Stimulated activated CD8-positive, alpha-beta memory T cell treated with anti-CD3 and anti-CD28 coated beads, Interleukin-7, amount 100 ng/mL, for 4 hours (primary cell): ENCODE measurements at places on chromosomes 5 and 9.

- no peak for DNase-seq
Observed at GRCh38 chr5:95715799-95716461, 15.2 kb upstream of the RHOBTB3 start.

DNA sequence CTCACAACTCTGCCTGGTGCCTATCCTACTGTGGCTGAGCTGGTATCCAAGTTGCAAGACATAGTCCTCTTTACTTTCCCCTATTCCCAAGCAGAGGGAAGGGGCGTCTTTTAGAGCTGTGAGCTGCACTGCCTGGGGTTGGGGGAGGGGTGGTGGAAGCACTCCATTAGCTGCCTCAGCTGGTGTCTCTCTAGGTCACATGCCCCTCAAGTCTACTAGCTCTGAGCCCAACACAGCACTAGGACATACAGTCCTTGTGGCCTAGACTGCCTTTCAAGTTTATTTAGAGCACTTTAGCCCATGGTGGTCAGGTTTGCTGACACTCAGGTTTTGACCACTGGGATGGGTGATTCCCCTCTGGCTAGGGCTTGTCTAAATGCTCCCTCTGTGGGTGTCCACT lies 54.7 kb downstream of the SREK1 start:
- DNase-seq: no peak

- no peak for DNase-seq
Observed at GRCh38 chr9:114655689-114656088, 1.9 kb downstream of the TEX53 start.

DNA sequence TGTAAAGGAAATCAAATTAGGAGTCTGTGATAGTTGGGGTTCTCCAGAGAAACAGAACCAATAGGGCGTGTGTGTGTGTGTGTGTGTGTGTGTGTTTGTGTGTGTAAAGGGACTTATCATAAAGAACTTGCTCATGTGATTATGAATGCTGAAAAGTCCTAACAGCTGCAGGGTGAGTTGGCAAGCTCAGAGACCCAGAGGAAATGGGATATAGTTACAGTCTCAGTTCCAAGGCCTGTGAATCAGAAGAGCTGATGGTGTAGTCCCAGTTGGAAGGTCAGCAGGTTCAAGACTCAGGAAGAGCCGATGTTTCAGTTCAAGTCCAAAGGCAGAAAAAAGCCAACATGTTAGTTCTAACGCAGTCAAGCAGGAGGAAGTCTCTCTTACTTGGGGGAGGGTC lies 214.2 kb downstream of the ELAVL2 start:
- no peak for DNase-seq

DNA sequence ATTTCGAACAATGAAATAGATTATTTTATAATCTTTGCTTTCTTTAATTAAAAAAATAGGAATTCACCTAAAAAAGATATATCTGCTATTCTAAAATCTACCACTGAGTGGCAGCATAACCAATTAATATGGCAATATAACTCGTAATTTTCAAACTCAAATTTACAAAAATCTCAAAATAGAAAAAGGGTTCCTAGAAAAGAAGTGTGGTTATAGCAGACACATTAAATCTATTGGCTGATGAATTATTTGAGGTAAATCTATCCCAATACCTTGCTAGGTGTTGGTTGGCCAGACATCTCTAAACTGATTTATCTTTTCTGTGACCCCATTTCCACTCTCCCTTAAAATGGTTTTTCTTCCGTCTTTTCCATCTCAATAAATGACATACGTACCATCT lies 30.2 kb upstream of the NRG2 start:
- no peak for DNase-seq

- DNase-seq: peak; percentile 58
Observed at GRCh38 chr5:119287547-119288111, 68.2 kb upstream of the TNFAIP8 start.
